ENCODE measurements at places on chromosomes 6 and 20.
A peak's percentile ranks its signal among the peaks of the same experiment; 100 is the strongest.

DNA sequence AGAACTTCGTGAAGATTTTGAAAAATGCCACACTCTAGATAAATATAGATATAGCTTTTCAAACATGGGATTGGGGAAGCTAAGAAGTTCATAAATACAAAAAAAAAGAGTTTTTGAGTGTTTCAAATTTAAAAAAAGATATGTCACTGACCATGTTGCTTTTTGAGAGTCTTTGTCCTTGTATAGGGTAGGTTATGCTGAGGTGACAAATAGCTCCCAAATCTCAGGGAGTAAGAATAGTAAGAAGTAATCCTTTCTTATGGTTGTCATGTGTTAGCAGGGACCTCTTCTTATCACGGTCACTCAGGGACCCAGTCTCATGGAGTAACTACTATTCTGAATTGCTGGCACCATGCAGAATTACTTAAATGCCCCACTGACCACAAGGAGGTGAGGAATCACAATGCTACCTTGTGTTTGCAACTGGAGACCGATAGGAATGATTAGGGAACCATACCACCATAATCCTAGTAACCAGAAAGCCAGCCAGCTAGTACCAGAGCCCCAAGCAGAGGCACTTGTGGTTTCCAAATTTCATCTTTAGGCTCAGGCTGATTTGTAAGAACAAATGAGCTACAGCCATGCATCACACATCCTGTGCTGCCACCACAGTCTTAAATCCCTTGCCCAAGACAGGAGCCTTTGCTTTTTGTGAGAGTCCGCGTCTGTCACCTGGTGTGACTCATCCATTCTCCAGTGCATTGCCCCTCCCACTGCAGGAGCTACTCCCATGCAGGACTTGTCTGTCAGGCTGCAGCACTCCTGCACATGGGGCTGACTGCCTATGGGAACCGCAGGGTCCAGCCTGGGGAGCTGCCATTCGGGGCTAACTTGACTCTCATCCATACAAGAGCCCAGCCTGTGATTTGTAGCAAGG, 42.4 kb upstream of the ADGRF4 start:
- DNase-seq, result no peak

DNA sequence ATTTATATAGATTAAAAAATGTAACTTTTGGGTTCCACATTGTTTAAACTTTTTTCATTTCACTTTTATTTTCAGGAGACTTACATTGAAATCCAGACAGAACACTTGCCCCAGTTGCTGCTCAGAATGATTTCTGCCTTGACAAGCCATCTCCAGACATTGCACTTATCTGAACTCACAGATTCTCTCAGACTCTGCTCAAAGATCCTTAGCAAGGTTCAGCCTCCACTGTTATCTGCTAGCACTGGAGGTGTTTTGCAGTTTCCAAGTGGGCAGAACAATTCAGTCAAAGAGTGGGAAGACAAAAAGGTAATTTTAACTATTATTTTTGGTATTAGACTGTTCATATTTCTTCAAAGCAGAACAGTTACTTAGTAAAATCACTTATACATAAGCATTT, 58.0 kb downstream of the DOP1A start:
- no peak for DNase-seq

- DNase-seq, result no peak
These were observed 186.7 kb upstream of the VGLL2 start for GRCh38 chr6:117078624-117079023.

DNA sequence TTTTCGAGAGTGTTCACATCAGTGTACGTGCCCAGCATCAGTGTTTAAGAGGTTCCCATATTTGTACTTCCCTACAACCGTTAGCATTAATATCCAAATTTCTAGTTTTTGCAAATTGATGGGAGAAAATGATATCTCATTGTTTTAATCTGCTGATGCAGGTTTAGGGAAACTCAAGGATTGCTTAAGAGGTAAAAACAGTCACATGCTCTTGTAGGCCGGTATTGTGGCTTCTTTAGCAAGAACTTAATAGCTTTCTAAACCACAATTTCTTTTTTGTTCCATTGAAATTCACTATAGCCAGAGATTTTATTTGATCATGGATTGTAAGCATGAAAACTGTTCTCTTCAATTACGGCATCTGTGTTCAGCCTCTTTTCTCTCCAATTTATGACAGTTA, 29.5 kb downstream of the BEND6 start:
- DNase-seq, result peak; percentile 57

- DNase-seq, result no peak
These were observed 42.5 kb downstream of the PANK2 start for GRCh38 chr20:3931664-3932063.

DNA sequence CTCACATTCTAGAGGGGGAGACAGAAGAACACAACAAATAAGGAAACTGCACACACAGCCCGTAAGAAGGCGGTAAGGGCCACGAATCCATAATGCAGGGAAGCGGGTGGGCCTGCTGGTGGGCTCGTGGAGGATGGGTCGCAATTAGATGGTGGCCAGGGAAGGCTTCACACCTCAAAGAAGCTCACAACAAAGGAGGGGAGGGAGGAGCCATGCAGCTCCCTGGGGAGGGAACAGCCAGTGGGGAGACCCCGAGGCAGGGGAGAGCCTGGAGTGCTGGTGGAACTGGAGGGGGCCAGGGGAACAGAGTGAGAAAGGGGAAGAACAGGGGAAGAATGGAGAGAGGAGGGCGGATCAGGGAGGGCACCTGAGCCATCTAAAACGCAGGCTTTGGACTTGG, 13.4 kb downstream of the SRC start:
- DNase-seq, result no peak

GRCh38 chr6:13406781-13407180, 78.4 kb upstream of the TBC1D7 start:
- no peak for DNase-seq

DNA sequence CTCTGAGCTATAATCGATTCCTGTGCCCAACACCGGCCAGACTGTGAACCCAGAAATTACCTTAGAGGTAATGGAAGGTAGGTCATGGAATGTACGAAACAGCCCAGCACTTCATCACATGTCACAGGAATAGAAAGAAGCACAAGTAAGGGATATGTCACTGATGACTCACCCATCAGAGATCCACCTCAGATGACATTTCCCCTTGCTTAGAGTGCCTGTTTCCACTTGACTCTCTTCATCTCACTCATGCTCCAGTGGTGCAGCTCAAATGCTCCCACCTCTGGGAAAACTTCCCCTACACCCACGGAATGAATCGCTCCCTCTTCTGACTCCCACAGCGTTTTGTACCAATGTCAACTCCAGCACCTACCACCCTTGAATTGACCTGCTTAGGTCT, 381.6 kb upstream of the CNR1 start:
- DNase-seq, result no peak

DNA sequence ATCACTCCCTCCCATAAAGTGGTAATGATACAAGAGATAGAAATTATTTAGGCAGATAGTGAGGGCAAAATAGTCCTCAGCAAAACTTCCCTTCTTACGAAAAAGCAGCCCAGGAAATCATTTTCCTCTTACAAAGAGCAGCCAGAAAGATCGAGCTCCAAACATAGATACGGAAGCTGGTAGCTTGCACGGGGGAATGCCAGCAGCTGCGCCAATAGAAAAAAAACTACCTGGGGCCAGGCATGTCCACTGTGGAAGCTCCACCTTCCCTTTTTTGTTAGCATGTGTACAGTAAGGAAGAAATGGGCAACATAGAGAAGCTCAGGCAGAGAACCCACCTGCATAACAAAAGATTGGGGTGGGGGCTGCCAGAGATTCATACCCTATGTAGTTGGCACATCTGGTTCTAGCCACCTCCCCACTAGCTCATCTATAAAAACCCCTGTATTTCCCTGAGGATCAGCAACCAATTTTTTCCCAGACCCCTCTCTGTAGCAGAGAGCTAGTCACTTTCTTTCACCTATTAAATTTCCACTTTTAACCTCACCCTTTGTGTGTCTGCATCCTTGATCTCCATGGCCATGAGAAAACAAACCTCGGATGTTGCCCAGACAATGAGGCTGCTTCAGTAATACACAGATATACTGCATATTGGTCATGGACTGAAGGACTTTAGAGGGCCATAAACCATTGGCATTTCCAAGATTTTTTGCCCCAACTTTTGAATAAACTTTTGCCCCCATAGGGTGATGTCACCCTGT, 52.1 kb downstream of the SOD2 start:
- DNase-seq, result no peak

DNA sequence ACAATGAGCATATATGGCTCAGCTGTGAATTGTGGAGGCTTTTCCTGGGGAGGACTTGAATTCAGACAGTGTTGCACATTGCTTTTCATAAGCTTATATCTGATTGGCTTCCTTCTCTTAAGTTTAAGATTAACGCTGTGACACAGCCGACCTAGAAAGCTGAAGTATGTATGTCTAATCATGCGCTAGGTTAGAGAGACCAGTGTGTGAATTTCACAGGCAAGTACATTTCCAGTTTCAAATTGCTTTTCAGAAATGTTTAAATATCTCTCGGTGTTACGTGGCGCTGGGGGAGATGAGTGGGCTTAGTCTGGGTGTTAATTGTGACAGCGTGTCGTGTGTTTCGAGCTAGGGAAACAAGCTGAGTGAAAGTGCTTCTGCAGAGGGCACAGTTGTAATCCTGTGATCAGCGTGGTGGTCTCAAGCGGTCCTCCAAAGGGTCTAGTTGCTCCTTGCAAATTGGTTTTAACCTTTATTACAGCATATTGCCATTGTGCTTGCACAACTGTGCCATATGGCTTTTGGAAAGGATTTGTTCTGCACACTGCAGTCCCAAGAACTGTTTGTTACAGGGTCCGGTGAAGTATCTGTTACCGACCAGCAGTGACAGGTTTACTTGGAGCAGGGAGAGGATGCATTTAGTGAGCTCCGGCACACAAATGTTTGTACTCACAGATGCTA, 166.6 kb downstream of the SASH1 start:
- DNase-seq, result no peak

DNA sequence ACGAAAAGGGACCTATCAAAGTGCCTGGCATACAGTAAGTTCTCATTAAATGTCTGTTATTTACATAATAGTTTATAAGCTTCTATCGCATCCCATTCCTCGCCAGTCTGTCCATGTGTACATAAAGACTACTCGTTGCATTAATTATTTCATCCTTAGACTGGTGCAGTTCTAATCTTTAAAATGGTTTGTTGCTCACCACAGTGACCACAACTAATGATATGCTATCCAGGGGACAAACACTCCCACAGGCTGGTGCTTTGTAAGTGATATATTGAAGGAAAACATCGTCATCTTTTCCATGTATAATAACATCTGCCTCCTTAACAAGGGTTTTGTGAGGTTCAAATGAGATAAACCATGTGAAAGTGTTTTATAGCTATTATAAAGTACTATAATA, 39.0 kb upstream of the HBS1L start:
- DNase-seq, result no peak

- DNase-seq, result no peak
These were observed 235.8 kb downstream of the GMPR start for GRCh38 chr6:16473908-16474771.

DNA sequence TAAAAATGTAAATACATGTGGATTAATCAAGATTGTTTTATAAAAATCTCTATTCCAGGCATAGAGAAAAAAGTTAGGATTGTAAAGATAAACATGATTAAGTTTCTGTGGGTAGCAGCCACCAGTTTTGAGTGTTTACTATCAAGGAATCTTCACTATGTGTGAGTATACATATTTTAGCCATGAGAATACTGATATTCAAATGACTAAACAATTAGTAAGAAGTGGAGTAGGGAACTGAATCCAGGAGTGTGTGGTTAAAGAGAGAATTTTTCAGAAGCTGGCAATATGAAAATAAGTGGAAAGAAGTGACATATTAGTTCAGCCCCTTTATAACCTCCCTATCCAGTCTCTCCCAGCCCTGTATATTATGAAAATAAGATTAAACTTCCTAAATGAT, 10.3 kb downstream of the ELOVL2 start:
- no peak for DNase-seq

DNA sequence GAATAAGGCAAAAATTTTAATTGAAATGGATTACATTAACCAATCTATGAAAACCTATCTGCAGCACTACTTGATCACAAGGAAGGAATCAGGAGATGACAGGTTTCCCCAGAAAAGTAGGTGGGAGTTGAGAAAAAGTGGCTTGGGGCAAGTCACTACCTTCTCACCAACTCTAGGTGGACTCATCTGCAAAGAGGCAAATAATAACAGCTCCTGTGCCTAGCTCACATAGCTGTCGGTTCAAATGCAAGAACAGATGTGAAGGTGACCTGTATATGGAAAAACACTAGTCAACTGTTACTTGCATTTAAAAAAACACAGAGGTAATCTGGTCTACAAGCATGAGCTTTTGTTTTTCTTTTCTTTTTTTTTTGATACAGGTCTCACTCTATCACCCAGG, 67.2 kb downstream of the POPDC3 start:
- no peak for DNase-seq

DNA sequence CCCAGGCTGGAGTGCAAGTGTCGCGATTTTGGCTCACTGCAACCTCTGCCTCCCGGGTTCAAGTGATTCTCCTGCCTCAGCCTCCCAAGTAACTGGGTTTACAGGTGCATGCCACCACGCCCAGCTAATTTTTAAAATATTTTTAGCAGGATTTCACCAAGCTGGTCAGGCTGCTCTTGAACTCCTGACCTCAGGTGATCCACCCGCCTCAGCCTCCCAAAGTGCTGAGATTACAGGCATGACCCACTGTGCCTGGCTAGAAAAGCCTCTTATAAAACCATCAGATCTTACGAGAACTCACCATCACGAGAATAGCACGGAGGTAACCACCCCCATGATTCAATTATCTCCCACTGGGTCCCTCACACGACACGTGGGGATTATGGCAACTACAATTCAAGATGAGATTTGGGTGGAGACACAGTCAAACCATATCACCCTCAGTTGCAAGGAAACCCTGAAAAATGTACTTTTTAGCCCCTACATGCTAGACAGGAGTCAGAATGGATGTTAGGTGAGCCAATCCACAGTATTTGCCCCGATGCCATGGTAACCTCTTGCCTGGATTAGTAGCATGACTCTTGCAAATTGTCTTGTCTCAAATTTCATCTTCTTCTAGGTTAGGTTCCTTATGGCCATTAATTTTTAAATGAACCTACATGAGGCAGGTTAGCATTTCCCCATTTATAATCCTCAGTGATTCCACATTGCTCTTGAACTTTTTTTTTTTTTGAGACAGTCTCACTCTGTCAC, 17.1 kb upstream of the SASH1 start:
- no peak for DNase-seq

DNA sequence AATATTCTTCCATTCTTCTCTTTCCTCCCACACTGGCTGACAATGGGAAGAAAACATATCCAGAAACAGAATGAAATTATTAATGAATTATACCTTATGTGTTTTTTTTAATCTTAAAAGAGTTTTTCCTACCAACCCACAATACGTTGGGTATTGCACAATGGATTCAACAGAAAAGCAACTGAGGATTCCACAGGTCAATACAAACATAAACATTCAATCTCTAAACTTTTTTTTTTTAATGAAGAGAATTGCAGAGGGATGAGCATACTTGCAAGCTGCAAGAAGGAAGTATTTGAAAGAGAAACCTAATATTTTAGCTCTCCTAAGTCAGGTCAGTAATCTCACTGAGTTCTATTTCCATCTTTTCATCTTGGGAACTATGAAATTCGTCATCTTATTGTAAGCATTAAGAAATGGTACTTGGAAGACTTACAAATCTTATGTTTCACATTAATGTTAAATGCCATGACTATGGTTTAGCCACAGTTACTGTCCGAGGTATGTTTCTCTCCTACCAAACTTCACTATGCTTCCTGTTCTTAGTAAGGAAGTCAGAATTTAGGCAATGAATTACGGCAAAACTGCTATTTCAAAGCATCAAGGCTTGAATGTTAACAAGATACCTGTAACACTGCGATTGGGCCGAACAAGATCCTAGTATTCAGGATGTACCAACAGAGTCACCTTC, 100.8 kb downstream of the HIVEP2 start:
- no peak for DNase-seq

GRCh38 chr6:82840571-82840970, 225.1 kb downstream of the UBE3D start:
- DNase-seq, result no peak

All from stromal cell of bone marrow (primary cell).